Stimulated activated CD4-positive, alpha-beta T cell treated with anti-CD3 and anti-CD28 coated beads, Interleukin-1b, Interleukin-23, amount 100 ng/mL, for 1 hour (primary cell): ENCODE measurements at places on chromosomes 11 and 22.

DNA sequence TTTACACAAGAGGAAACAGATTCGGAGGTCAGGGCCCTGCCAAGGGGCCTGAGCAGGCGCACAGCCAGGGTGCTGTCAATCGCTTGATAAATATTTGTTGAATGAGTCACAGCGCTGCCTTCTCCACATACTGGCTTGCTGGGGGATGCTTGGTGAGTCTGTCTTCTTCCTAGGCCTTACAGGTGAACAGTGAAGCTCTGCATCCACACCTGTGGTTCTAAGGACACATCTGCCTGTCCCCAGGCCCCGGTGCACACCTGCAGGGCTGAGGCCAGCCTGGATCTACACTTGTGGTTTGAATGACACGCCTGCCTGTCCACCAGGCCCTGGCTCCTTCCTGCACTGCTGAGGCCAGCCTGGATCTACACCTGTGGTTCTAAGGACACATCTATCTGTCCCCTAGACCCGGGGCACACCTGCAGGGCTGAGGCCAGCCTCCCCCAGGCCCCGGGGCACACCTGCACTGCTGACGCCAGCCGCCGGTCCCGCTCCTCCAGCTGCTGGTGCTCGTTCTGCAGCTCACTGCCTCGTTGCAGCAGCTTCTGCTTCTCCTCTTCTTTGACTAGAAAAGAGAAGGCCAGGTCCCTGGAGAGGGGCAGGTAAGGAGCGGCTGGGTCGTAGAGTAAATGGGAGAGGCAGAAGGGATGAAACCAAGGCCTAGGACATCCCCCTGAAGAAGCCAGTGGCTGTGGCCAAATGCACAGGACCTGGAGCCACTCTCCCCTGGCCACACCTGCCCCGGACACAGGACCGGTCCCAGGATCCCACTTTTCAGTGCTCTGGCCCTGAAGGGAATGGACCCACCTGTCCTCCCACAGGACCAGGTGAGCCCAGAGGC is 124.6 kb downstream of the PHF21B start:
- no peak for DNase-seq

DNA sequence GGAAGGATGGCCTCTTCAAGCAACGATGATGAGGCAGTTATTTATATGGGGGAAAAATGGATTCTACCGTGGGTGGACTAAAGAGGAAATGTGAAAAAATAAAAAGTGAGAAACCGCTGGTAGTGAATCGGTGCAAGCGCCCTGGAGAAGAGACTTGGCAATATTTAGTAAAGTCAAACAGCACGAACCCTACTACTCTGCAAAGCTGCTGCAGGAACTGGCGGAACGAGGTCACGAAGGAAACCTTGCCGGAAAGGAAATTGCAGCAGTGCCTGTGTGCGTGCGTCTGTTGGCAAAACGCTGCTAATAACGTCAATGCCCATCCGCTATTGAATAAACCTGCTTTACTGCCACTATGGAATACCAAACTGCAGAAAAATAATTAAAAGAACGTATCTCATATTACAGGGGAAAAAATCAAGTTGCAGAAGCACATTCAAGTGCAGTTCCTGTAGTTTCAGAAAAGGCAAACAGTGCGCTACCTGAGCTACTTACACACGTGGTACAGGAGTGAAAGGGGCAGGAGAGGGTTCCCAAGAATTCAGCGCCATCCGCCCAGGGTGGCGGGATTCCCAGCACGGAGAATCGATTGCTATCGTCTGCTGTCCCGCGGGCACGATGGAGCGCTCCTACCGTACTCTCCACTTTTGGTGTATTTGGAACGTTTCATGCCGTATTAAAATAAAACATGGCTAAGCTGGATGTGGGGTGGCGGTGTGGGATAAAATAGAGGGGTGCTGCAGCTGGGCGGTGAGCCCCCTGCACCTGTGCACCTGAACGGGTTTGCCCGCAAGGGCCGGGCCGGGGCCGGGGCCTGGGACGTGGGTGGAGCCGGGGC is 585 bp upstream of the NADSYN1 start:
- DNase-seq, result no peak

- no peak for DNase-seq
Observed at GRCh38 chr11:78262691-78263090, 74.0 kb downstream of the USP35 start.

DNA sequence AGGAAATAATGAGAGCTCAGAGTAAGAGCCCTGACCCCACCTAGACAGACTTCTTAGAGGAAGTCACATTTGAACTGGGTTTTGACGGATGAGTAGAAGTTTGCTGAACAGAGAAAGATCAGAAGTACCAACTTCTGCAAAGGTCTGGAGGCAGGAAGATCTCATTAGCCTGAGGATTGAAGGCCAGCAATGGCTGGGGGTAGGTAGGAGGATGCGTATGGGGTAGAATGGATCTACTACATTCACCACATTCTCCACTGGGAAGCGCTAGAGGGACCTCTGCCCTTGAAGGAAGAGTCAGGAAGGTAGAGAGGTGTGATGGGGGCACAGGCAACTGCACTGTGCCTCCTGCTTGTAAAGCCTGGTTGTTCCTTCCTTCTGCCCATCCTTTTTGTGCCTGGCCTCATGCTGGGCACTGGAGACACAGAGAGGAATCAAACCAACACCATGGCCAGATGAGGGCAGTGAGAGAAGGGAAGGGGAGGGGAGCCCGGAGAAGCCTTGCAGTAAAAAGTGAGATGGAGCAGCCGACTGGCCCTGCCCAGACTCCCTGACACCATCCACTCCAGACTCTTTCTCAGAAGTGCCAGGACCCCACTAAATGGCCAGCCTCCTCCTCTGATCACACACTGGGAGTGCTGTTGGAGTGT is 4.9 kb downstream of the TPBGL start:
- DNase-seq, result no peak

GRCh38 chr11:112051768-112052167 is 22.0 kb downstream of the PIH1D2 start:
- DNase-seq, result no peak

DNA sequence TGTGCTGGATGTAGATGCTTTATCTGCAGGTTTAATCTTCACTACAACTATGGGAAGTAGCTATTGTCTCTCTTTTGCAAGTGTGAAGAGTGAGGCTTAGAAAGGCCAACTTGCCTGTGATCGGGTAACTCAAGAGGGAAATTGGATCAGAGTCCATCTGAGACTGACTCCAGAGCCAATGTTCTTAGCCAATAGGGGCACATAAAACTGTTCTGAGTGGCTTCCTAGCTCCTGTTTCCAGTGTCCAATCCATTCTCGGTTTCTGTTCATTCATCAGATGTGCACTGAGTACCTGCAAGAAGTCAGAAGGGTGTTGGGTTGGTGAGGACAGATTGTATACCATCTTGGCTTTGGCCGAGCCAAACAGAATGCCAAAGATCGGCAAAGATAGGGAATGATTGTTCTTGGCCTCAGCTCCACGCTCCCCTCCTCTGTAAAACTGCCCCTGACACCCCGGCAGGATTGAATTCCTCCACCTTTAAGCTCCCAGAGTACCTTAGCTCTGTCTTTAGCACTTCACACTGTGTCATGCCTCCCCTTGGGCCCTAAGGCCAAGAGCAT is 100.0 kb downstream of the PTPRJ start:
- DNase-seq, result no peak

DNA sequence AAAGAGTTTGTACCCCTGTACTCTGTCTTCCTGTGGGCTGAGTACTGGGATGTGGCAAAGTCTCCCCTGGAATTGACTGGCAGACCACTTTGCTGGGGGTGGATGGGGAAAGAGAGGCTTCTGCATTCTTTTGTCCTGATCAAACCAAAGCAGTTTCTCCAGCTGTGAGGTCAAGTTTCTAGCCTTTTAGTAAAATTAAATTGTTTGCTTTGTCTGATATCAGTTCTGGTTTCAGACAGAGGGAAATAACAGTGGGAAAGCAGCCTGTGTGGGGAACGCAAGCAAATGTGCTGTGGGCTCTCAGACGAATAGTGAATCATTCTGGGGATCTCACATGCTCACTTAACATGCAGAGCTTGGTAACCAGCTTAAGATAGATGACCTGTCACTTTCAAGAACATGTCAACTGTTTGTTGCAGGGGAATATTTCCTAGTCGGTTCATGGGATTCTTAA is 151.6 kb downstream of the FAT3 start:
- no peak for DNase-seq

GRCh38 chr22:23713696-23714595 is 23.1 kb downstream of the RGL4 start:
- no peak for DNase-seq

- no peak for DNase-seq
Observed at GRCh38 chr11:6968816-6969215, 42.6 kb downstream of the ZNF215 start.

- DNase-seq, result no peak
Observed at GRCh38 chr11:98725471-98725870, 295.3 kb upstream of the CNTN5 start.

DNA sequence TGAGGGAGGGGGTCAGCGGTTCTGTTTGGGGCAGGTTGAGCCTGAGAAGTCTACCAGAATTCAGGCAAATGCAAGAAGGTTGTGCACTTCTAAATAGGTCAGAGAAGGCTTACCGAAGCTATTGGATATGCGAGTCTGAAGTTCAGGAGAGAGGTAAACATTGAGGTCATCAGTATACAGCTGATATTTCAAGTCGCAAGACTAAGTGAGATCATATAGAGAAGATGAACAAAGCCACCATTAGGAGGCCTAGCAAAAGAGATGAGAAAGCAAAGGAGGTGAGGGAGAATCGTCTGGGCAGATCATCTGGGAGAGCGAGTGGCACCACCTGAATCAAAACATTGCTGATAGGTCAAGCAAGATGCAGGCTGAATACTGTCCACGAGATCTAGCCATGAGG is 430.6 kb downstream of the BUD13 start:
- no peak for DNase-seq

GRCh38 chr11:47850337-47850736 is 2.2 kb upstream of the NUP160 start:
- DNase-seq, result no peak

- no peak for DNase-seq
Observed at GRCh38 chr11:111976119-111976766, 39.1 kb downstream of the DIXDC1 start.

- DNase-seq, result no peak
Observed at GRCh38 chr11:41413843-41414242, 45.6 kb downstream of the LRRC4C start.

DNA sequence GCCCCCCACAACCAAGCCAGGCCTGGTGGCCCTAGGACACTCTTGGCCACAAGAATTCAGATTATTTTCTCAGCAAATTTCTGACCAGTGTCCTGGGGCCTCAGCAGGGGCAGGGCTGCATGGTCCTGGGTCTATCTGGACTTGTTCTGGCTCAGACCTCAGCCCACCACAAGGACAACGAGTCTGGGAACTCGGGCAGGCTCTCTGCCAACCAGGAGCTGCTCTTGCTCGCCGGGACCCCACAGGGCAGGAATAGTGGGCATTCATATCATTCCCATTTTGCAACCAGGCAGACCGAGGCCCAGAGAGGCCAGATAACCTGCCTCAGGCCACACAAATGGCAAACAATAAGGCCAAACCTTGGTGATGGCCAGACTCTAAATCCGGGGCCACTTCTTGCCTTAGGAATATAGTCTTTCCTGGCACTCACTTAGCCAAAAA is 75.4 kb upstream of the WNT7B start:
- DNase-seq, result no peak

GRCh38 chr22:20009018-20009491 is 7.6 kb downstream of the ARVCF start:
- no peak for DNase-seq

GRCh38 chr11:121466063-121466794 is 13.5 kb upstream of the SORL1-AS1 start:
- no peak for DNase-seq

GRCh38 chr11:124172101-124172500 is 11.0 kb upstream of the OR10D3 start:
- DNase-seq, result no peak

DNA sequence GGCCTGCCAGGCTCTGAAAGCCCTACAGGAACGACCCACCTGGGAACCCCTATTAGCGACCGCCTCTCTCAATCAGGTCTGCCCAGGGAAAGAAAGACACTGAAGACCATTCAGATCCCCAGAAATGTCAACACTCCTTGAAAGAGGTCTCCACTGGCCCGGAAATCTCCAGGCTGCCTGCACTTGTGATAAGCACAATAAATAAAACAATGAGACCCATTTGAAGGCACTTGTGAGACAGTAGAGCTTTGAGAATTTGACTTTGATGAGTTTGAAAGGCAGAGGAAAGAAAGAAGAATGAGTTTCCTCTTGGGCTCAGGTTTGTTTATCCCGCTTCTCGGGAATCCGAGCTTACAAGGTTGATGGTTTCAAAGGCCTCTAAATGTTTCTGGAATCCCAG is 416.3 kb downstream of the BUD13 start:
- no peak for DNase-seq

DNA sequence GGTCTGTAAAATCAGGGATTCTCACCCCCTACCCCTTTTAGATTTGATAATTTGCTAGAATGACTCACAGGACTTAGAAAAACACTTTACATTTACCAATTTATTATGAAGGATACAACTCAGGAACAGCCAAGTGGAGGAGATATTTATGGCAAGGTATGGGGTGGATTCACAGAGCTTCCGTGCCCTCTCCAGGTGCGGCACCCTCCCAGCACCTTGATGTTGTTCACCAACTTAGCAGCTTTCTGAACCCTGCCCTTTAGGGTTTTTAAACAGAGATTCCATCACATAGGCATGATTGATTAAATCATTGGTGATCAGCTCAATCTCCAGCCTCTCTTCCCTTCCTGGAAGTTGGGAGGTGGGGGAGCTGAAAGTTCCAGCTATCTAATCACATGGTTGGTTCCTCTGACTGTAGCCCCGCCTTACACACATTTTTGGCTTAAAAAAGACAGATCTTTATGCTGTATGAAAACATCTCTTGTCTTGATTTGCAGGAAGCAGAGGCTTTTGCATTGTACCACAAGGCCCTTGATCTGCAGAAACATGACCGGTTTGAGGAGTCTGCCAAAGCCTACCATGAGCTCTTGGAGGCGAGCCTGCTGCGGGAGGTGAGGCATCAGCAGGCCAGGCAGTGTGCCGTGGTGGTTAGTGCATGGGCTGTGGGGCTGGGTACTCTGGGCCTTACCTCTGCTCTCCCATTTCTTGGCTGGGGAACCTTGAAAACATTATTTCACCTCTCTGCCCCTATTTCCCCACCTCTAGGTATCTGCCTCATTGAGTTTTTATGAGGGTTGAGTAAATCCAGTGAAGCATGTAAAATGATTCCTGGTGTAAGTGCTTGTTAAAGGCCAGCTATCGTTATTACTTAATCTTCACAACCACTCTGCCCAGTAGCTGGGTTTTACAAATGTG is 27.0 kb downstream of the CABIN1 start:
- DNase-seq, result no peak

GRCh38 chr11:3375552-3375951 is 3.4 kb downstream of the ZNF195 start:
- DNase-seq, result no peak

DNA sequence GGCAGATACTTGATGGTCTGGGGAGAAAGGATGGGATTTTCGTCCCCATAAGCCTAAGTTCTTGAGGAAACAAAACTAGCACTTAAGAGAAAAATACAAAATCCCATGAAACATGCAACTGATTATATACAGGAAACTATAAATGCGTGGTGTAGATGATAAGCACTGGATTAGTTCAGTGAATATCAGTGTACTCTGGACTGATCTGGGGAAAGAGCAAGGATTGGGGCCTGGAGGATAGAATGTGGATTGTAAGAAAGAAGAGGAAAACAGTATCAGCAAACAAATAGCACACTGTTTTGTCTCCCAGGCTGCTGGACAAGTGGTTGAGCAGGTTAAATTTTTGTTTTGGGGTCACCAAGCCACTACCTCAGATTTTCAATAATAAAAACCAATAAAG is 49.8 kb downstream of the DCUN1D5 start:
- no peak for DNase-seq

- no peak for DNase-seq
Observed at GRCh38 chr11:85619499-85619898, 7.6 kb downstream of the DLG2 start.

- no peak for DNase-seq
Observed at GRCh38 chr22:23042179-23042578, 28.1 kb upstream of the GNAZ start.
